ENCODE measurements at places on chromosomes 3 and 15.

GRCh38 chr15:66905185-66905584 is 160.2 kb upstream of the SMAD3 start:
- DNase-seq: no peak

- no peak for DNase-seq
Measured at GRCh38 chr3:23991306-23991682, 46.2 kb downstream of the NR1D2 start.

DNA sequence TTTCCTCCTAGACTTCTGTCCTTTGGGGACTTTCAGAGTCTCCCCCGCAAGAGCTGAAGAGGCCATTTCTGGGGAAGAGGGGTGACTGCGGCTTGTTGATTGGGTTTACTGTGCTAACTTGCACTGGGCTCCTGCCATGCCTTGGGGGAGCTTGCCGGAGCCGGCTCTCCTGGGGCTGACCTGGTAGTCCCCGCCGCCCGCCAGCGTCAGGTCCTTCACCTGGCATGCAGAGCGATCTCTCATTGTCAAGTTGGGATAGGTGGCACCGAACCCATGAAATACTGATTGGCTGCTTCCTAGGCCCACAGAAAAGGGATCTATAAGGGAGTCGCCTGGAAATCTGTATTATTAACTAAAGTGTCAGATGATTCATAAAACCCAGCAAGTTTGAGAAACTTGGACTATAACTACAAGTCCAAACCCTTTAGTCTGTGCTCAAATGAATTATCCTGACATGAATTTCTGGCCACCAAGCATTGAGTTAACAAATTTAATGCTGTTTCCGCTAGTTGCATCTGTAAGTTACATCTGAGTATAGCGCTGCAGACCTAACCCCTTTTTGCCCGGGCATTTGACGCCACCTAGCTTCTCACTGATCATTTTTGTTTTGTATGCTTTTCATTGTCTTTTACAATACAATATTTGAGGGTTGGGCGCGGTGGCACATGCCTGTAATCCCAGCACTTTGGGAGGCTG is 607 bp upstream of the IMP3 start:
- peak; percentile 63 for DNase-seq

DNA sequence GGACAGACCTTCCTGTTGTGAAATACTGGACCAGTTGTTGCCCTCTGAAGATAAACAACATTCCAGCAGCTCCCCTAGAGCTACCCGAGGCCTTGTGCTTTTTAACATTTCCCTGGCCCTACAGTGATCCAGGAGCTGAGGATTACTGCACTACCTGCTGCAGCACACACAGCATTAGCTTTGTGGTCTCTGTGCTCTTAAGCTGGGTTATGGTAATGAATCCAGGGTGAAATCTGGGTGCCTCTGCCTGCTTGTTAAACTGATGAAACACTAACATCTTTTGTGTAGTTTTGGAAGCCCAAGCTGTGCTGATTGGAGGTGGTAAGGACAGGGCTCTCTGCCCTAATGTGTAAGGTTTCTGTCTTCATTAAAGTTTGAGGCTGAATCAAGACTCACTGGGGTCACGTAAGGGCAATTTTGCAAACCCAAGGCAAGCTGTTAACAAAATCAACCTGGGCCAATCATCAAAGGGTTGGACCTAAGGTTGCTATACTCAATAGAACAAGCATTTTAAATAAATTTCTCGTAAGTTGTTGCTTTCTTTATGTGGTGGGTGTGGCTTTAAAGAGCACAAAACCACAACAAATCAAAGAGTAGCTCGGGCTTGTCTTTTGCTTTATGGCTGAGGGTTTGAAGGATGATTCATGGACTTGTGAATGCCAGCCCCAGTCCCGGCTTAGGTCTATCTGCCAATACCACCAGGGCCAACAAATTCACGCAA is 183.9 kb downstream of the TPRG1 start:
- DNase-seq: peak; percentile 95

DNA sequence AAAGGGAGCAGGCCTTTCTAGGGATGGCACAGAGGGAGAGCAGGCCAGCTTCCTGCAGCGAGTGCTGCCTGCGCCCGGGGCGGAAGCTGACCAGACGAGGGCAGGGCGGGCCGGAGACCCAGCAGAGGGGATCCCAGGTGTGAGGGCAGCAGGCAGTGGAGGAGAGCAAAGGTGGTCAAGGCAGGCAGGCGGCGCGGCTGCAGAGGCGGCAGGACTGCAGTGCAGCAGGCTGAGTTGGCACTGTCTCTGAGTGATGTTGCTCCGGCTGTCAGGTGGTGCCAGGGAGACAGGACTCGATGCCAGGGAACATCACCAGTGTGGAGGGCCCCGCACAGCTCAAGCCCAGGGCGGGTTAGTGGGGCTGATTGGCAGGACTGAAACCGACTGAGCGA is 22.3 kb upstream of the PLXNA1 start:
- peak; percentile 10 for DNase-seq

- DNase-seq: peak; percentile 55
Measured at GRCh38 chr15:48032911-48033310, 87.9 kb upstream of the SLC24A5 start.

GRCh38 chr15:55737373-55737772 is 5.6 kb downstream of the PRTG start:
- DNase-seq: no peak

- no peak for DNase-seq
Measured at GRCh38 chr3:136428167-136428566, 178.0 kb downstream of the PCCB start.

DNA sequence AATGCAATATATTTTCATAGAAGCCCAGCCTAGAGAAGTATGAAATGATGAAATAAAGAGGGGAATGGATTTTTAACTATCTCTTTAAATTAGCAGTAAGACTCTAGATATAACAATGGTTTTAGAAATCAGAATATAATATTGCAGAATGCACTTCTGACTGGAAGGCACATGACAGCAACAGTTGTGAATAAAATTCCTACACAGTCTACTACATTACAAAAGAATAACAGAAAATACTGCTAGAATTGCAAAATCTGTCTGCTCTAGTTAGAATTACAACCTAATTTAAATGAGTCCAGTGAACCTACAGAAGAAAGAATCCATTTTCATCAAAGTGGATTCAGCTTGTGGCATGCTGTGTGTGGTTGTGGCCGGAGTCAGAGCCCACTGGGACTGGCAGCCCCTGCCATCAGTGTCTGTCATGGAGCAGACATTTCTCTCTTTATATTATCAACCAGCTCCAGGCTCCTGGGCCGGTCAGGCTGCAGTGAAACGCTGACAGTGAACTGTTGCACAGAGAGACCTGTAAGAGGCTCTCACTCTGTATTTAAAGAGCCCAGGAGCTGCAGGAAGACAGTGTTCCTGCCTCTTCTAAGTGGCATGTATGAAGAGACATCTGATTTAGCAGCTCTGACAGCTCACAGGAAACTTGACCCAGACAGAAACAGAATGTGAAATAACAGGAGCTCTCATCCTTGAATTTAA is 1523.8 kb upstream of the CADM2 start:
- no peak for DNase-seq

DNA sequence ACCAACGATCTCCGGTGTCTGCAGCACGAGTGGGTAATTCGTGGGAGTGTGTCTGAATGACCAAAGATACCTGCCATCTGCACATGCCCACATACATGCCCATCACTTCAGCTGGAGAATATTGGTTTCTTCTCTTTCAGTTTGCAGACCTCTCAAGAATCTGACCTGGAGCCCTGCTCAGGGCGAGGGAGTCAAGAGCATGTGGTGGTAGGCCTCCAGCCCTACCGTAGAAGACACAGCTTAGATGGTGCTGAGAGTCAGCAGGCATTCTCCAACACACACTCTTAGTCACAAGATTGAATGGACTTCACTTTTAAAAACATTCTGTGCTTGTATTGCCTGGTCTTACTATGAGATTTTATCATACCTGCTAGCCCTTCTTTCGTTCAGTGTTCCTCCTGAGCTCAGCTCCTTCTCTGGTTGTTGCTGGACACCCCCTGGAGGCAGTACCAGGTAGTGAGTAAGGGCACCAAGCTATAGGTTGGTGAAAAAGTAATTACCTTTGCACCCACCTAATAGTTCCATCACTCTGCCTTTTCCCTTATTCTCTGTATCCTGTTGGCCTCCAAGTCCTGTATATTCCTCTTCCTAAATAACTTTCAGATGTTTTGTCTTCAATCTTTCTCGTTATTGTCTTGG is 252.0 kb downstream of the CACNA2D3 start:
- peak; percentile 17 for DNase-seq

GRCh38 chr3:49792371-49793150 is 6.2 kb upstream of the IP6K1 start:
- no peak for DNase-seq

DNA sequence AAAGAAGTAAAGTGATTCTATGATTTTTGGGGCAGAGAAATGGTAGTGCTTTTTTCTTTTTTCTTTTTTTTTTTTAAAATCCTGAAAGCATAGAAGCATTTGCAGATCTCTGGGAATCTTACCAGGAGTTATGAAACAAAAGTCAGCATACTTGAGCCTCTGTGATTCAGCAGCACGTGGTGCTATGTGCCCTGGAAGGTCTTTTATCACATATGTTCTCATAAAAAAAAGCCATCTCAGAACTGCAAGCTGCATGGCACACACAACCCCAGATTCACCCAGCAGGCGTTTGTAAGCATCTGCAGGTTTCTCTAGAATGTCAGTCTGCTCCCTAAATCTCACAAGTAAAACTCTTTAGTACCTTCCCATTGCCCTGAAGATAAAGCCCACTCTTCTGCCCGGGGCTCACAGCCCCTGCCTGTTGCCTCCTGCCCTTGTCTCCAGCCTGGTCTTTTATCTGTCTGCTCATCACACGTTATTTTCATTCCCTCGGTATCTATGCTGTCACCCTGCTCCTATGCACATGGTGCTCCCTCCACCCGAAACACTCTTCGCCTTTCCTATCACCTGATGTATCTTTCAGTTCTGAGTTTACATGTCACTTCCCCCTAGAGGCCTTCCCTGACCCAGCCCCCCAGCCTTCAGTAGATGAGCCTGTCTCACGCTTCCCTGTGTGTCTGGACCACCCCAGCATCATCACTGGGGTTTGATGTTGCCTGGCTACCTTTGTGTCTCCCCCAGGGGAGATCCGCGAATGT is 72.4 kb downstream of the CHDH start:
- peak; percentile 65 for DNase-seq

DNA sequence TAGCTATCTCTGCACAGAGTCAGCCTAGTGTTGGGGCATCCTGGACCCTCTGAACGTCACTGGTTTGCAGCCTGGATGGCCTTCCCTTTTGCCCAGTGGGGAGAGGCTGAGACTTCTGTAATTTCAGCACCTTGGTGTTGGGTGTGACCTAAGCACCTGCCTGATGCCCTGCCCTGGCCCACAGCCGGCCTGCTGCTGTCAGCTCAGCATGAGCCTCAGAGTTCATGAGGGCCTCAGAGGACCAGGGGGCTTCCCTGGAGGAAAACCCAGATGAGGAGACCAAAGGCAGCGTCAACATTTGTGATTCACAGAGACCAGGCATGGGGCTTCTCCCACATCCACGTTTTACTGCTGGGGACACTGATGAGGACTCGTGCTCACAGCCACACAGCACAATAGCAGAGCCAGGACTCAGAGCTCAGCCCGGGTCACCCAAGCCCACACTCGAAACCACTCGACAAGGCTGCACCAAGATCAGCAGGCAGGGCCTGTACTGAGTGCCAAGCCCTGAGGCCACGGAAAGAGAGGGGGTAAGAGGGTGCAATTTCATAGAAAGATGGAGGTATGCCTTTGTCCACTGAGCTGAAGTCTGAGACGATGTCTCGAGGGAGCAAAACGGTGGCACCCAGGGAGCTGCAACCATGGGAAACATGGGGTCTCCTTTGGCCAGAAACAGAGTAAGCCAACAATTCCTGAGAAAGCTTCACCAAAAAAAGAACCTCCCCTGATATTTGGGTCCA is 9.9 kb upstream of the GP9 start:
- no peak for DNase-seq

GRCh38 chr3:194481525-194482195 is 5.1 kb downstream of the ATP13A3 start:
- DNase-seq: no peak

DNA sequence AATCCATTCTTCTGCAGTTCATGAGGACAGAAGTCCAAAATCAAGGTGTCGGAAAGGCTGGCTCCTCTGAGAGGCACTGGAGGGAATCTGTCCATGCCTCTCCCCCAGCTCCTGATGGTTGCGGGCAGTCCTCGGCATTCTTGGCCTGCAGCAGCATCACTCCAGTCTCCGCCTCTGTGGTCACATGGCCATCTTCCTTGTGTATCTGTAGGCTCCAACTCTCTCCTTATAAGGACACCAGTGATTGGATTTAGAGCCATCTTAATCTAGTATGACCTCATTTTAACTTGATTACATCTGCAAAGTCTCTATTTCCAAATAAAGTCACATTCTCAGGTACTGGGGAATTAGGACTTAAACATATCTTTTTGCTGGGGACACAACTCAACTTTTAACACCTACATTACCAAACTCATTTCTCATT is 56.0 kb upstream of the FLNB start:
- DNase-seq: peak; percentile 51

DNA sequence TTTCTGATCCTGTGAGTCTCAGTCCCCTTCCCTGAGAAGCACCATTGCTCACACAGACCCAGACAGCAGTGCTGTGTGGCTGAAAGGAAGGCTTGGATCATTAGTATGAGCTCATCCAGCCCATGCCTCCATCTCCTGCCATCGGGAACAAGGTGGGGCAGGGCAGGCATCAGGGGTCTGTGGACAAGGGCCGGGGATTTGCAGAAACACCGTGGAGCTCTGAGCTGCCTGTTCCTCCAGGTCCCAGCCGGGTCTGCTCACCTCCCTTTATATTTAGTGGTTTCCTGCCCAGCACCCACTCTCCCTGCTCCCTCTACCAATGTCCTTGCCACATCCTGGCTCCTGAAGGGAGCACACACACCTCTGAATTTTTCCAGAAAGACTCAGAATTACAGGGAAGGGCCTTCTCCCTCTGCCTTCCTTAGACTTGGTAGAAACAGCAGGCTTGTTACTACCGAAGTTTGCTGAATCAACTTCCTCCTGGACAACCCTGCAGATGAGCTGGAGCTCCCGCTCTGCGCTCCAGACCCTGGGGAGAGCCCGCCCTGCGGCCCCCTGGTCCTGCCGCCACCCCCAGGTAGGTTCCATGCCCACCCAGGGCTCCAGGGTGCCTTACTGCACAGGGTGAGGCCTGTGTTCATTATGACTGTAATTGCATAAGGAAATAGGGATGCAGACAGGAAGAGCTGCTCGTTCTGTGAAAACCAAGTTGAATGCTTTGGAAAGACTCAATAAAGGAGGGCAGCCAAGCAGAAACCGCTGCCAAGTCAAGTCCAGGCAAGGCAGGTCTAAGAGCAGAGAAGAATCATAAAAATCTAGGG is 128.1 kb downstream of the NSMCE3 start:
- DNase-seq: peak; percentile 58

DNA sequence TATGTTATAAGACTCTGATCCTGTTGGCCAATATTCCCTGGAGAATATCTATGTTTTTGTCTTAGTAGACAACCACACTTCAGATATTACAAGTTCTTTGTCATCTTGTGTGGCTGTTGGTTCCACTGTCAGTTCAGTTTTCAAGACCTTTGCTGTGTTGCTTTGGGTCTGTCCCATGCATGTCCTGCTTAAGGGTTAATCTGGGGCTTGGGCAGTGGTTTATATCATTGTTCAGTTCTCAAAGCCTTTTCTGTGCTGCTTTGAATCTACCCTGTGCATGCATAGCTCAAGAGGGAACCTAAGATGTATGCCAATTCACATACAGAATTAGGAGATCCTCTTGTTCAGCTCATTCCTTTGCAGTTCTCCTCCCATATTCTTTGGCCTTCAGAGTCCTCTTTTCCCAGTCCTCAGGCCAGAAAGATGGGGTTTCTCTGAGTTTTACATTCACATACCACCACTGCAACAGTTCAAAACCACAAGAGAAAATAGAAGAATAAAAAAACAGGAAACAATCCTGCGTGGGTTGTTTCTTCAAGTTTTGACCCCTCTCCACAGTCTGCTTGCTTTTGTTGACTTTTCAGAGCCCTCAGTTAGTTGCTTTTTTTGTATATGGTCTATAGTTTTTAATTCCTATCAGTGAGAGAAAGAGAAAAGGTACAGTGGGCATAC is 21.6 kb downstream of the BUB1B start:
- DNase-seq: no peak
